ENCODE measurements at places on chromosomes 12 and 14. TPM values are rescaled to one million over a fixed set of nuclear protein-coding genes. Genes with fewer than 3 reads are reported as not detected.

KCNMB4 gene
- under 0.01 TPM for total RNA-seq

GPRC5D gene
- not detected for total RNA-seq

DNA sequence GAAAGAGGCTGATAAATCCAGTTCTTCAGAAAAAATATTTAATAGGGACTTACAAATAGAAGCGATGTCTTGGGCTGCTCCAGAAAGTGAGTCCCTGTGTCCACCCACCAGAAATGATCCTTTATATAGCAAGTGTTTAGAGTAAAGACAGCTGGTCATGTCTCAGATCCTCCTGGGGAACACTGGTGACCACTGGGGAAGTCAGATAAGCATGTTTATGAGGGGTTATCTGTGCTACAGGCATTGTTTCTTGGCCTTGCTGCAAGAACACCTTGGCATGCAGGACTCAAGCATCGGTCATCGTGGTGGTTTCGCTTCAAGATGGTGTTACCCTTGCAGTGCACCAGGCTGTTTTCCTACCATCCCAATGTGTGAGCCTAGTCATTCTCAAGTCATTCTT is 27.2 kb downstream of the CPM start:
- DNase-seq, result no peak

DNA sequence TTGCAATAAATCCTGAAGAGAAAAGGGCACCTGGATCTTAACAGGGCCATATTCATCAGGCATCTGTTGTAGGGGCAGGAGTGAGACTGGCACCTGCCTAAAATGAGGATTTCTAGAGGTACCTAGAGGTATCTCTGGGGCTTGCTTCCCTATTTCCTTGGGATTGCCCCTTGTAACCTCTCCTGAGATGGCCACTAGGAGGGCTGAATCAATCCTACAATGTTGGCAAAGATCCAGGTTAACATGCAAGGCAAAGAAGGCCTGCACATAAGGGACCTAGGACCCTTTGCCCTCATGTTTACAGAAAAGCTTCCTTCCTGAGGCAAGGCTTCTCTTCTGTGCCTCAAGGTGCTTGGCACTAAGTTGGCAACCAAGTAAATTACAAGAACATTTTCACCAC is 25.8 kb upstream of the CLEC4E start:
- no peak for DNase-seq

GRCh38 chr12:52184813-52185212 is 7.0 kb downstream of the KRT80 start:
- DNase-seq, result no peak

- DNase-seq, result no peak
These were observed 22.2 kb downstream of the FCF1 start for GRCh38 chr14:74735125-74735524.
